ENCODE measurements at places on chromosomes 4 and X. TPM values are rescaled to one million over a fixed set of nuclear protein-coding genes. Genes with fewer than 3 reads are reported as not detected.

The TEX13D gene
- not detected for total RNA-seq

The FRG1 gene
- 1.8 TPM for total RNA-seq

The SUPT20HL1 gene
- not detected for total RNA-seq

The GNRHR gene
- not detected for total RNA-seq

The CXorf49 gene
- not detected for total RNA-seq

The PDCL2 gene
- total RNA-seq: not detected

The FAT4 gene
- 7.6 TPM for total RNA-seq

The PITX2 gene
- 2.6 TPM for total RNA-seq

- H3K4me1 ChIP-seq: no peaks in the 10 kb centered on the region
- H3K4me3 ChIP-seq: no peak overlapping the region
- no peaks in the 10 kb centered on the region for H3K27me3 ChIP-seq
- H3K27ac ChIP-seq: no peak overlapping the region
- H3K36me3 ChIP-seq: no peaks in the 10 kb centered on the region
- DNase-seq: no peak
Observed at GRCh38 chrX:152988536-152989291, 5.2 kb downstream of the PNMA5 start.

- H3K27ac ChIP-seq: no peak overlapping the region
- H3K4me1 ChIP-seq: no peaks in the 10 kb centered on the region
- no peak for DNase-seq
- H3K4me3 ChIP-seq: no peak overlapping the region
- H3K27me3 ChIP-seq: no peaks in the 10 kb centered on the region
- H3K36me3 ChIP-seq: no peaks in the 10 kb centered on the region
Observed at GRCh38 chrX:37781081-37781480, 1.2 kb downstream of the CYBB start.

- DNase-seq: no peak
- no peaks in the 10 kb centered on the region for H3K27me3 ChIP-seq
- H3K4me3 ChIP-seq: no peak overlapping the region
- H3K27ac ChIP-seq: no peak overlapping the region
- no peaks in the 10 kb centered on the region for H3K36me3 ChIP-seq
- no peaks in the 10 kb centered on the region for H3K4me1 ChIP-seq
Observed at GRCh38 chr4:125520258-125520990, 205.7 kb downstream of the FAT4 start.

- H3K27me3 ChIP-seq: no peaks in the 10 kb centered on the region
Observed at GRCh38 chr4:174999407-174999806, 81.2 kb downstream of the ADAM29 start.

- no peaks in the 10 kb centered on the region for H3K27me3 ChIP-seq
- no peaks in the 10 kb centered on the region for H3K36me3 ChIP-seq
- DNase-seq: no peak
- no peak overlapping the region for H3K4me3 ChIP-seq
- no peak overlapping the region for H3K27ac ChIP-seq
Observed at GRCh38 chr4:60617731-60618130, 582.4 kb upstream of the ADGRL3 start.

- H3K4me3 ChIP-seq: no peak overlapping the region
- H3K27me3 ChIP-seq: no peaks in the 10 kb centered on the region
- H3K4me1 ChIP-seq: no peaks in the 10 kb centered on the region
- no peak overlapping the region for H3K27ac ChIP-seq
- DNase-seq: no peak
Observed at GRCh38 chrX:119417376-119417775, 18.2 kb downstream of the SLC25A43 start.

GRCh38 chrX:15600745-15601144, at the start of gene ACE2:
ACE2 (minus strand) TSS chrX:15600960; CDS start chrX:15600911, 49 bp downstream.
- H3K27ac ChIP-seq: no peak within 1 kb of the TSS
- no peaks in the 10 kb centered on the region for H3K27me3 ChIP-seq
- no peak within 1 kb of the TSS for H3K4me3 ChIP-seq

DNA sequence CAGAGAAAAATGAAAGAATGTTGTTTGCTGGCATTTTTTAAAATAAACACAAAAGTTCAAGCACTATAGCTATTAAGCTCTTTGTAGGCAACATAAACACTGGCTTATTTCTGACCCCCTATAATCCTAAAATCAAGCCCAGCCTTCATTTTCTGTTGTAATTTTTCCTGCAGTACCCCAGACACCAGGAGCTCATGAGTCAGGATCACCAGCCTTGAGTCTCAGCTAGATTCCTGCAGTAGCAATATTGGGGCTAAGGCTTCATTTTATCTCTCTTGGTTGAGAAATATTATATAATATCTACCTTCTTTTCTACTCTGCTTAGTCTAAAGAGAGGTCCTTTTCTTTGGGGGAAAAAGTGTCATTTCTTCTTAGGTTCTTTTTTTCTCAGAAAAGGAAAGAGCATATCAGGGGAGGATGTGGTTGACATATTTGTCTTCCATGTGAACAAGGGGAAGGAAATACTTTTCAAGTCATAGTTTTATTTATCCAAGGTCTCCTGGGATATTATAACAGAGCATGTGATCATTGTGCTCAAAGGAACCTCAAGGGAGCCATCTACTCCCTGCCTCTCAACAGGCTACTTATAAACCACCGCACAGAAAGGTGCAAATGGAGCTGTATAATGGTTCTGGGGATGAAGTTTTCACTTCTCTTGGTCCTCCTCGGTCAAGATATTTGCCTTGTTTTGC, 678.3 kb upstream of the NR3C2 start:
- DNase-seq: no peak
- no peaks in the 10 kb centered on the region for H3K36me3 ChIP-seq

- H3K4me1 ChIP-seq: no peaks in the 10 kb centered on the region
- no peaks in the 10 kb centered on the region for H3K27me3 ChIP-seq
- H3K4me3 ChIP-seq: no peak overlapping the region
- no peak overlapping the region for H3K27ac ChIP-seq
Observed at GRCh38 chrX:80663331-80663730, 146.3 kb downstream of the BRWD3 start.

GRCh38 chrX:136143711-136144110, 3.6 kb upstream of the FHL1 start:
- H3K27me3 ChIP-seq: no peaks in the 10 kb centered on the region
- H3K4me1 ChIP-seq: peaks cover 8% of the 10 kb centered on the region
- no peak for DNase-seq
- no peaks in the 10 kb centered on the region for H3K36me3 ChIP-seq
- no peak overlapping the region for H3K27ac ChIP-seq

DNA sequence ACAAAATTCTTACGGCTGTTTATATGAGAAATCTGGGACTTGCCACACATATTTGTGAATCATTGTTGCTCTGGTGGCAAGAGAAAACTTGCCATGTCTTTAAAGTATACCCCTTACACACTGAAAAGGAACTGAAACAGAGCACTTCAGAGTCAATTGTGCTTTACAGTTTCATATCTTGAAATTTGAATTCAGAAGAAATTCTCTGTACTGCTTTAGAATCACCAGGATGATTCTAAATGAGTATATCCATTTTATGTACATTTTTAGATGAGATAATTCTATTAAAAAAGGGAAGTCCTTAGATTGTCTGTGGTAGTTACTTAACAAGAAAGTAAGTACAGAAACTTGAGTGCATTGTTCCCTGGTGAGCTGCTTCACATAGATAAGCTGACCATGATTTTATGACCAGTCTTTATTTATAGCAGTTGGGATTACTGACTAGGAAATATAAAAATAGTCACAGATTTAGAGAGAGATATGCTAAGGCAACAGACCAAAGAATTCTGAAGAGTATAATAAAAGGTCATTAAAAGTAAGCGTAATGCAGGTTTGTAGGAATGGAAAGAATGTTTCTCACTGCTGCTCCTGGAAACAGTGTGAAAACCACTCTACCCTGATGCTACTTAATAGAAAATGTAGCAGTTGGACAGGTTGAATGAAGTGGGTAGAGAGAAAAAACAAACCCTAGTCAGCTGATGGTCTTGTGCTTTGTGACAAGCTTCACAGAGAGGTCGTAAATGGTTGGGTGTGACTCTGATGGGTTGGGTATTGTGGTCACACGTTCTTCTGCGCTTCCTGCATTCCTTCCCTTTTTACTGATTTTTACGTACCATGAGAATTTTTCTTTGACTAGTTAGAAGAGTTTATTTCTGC, 41.0 kb downstream of the FNIP2 start:
- peaks cover 56% of the 10 kb centered on the region for H3K4me1 ChIP-seq
- peak; percentile 80 for DNase-seq
- H3K36me3 ChIP-seq: no peaks in the 10 kb centered on the region
- H3K27ac ChIP-seq: peak overlapping the region; percentile 74

DNA sequence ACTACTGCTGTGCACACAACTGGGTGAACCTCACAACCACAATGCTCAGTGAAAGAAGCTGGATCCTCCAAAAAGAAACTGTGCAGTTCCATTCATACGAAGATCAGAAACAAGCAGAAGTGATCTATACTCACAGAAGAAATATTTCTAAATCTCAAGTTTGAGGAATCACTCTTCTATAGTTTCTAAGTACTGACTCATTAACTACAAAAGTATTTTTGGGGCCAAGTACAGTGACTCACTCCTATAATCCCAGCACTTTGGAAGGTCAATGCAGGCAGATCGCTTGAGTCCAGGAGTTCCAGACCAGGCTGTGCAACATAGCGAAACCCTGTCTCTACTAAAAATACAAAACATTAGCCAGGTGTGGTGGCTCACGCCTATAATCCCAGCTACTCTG, 51.3 kb upstream of the RELL1 start:
- H3K4me3 ChIP-seq: no peak overlapping the region
- DNase-seq: no peak
- H3K27me3 ChIP-seq: no peaks in the 10 kb centered on the region
- H3K4me1 ChIP-seq: no peaks in the 10 kb centered on the region
- no peaks in the 10 kb centered on the region for H3K36me3 ChIP-seq
- no peak overlapping the region for H3K27ac ChIP-seq

DNA sequence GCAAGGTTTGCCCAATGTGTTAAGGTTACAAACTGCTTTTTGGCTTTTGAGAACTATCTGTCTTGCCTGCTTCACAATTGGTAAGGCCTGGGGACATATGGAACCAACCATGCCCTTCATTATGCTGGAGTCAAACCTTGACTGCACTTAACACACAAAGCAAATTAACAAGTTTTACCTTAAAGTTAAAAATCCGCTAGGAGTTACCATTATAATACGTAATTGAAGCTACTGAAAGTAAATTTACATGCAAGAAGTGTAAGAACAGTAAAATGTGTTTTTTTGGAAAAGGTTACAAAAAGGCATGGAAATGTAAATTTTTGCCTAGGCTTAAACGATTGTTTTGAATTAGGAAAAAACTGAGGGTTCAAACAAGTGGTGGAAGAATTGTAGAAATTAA, 69.7 kb downstream of the BMP15 start:
- H3K27ac ChIP-seq: no peak overlapping the region
- no peaks in the 10 kb centered on the region for H3K36me3 ChIP-seq
- no peak for DNase-seq
- H3K4me3 ChIP-seq: no peak overlapping the region

DNA sequence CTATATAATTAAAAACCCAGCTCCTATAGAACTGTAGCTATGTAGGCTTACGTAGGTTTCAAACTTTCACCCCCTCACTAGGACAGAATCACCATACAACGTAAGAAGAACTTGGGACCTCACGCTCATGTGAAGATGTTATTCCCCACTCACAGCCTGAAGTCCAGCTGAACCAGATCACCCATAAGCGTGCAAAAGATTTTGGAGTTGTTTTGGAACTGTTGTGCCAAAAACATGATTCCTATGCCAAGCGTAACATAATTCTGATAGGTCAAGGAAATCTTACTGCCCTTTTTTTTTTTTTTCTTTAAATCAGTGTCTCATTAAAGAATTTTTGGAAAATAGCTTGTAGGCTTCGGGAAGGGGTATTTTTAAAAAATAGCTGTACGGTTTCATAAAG, 57.0 kb downstream of the LCORL start:
- no peak for DNase-seq
- H3K27ac ChIP-seq: no peak overlapping the region
- H3K4me1 ChIP-seq: peaks cover 5% of the 10 kb centered on the region
- no peak overlapping the region for H3K4me3 ChIP-seq

DNA sequence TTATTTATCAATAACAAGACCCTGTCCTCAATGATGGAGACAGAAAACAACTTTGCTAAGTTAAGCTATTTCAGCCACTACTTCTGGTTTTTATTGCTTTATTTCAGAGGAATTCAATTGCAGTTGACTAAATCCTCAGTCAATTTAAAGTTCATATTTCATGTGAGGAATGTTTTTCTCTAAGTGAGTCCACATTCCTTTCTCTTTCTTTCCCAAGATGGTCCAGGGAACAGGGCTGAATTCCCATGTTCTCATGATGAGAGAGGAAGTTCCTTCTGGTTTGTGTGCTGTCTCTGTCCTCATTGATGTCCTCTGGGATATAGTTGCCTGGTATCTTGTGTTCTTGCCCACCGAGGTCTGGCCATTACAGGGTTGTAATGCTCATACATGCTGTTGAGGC, 117.2 kb downstream of the SLIT2 start:
- H3K36me3 ChIP-seq: no peaks in the 10 kb centered on the region
- H3K27ac ChIP-seq: no peak overlapping the region
- no peak overlapping the region for H3K4me3 ChIP-seq

- no peak overlapping the region for H3K27ac ChIP-seq
- H3K36me3 ChIP-seq: no peaks in the 10 kb centered on the region
- no peaks in the 10 kb centered on the region for H3K4me1 ChIP-seq
- H3K4me3 ChIP-seq: no peak overlapping the region
- H3K27me3 ChIP-seq: no peaks in the 10 kb centered on the region
Observed at GRCh38 chr4:171891038-171891437, 77.8 kb downstream of the GALNTL6 start.

DNA sequence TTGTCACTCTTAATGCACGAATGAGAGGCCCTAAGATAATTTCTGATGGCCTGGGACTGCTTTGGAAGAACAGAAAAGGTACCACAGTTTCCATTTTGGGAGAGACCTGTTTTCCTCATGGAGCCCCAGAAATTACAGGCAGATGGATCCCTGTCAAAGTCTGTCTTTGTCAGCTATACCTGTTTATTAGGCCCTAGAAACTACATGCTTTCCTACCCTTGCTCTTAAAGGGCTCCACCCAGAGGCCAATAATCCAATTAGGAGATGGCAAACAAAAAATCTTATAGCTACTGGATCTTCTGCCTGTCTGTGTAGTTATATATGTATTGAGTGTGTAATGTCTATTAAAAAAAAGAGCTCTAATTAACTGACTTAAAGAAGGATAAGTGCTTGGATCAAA, 141.3 kb downstream of the NR3C2 start:
- no peaks in the 10 kb centered on the region for H3K27me3 ChIP-seq
- no peaks in the 10 kb centered on the region for H3K4me1 ChIP-seq
- no peak for DNase-seq
- H3K27ac ChIP-seq: no peak overlapping the region

- H3K4me3 ChIP-seq: peak overlapping the region; percentile 69
- peaks cover 7% of the 10 kb centered on the region for H3K36me3 ChIP-seq
- H3K27me3 ChIP-seq: no peaks in the 10 kb centered on the region
- peaks cover 19% of the 10 kb centered on the region for H3K4me1 ChIP-seq
Observed at GRCh38 chrX:71365356-71365874, 742 bp upstream of the TAF1 start.

DNA sequence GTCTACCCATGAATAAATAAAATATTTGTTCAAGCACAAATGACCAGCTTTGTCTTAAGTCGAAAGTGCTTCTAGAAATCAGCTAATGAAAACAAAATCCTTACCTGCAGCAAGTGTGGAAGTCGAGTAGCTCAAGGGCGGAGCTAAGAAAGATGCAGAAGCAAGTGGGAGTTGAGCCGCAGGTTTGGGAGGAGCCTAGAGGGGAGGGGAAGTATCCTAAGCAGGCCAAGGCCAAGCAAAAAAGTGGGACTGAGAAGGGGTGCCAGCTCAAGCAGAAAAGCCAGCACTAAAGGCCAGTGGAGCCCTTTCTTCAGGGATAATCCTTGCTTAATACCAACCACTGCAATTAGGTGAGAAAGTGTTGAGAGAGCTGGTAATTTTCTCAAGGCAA, 60.8 kb downstream of the DLG3 start:
- H3K4me1 ChIP-seq: no peaks in the 10 kb centered on the region
- no peak overlapping the region for H3K27ac ChIP-seq
- no peaks in the 10 kb centered on the region for H3K27me3 ChIP-seq
- no peak for DNase-seq
